Endothelial cell of umbilical vein (primary cell): ENCODE measurements at places on chromosomes 1 and 21.

GRCh38 chr21:43912500-43912899 is 47.5 kb downstream of the AGPAT3 start:
- DNase-seq: no peak

- peak; percentile 44 for DNase-seq
These were observed 773 bp downstream of the IFNGR2 start for GRCh38 chr21:33403786-33404585.

DNA sequence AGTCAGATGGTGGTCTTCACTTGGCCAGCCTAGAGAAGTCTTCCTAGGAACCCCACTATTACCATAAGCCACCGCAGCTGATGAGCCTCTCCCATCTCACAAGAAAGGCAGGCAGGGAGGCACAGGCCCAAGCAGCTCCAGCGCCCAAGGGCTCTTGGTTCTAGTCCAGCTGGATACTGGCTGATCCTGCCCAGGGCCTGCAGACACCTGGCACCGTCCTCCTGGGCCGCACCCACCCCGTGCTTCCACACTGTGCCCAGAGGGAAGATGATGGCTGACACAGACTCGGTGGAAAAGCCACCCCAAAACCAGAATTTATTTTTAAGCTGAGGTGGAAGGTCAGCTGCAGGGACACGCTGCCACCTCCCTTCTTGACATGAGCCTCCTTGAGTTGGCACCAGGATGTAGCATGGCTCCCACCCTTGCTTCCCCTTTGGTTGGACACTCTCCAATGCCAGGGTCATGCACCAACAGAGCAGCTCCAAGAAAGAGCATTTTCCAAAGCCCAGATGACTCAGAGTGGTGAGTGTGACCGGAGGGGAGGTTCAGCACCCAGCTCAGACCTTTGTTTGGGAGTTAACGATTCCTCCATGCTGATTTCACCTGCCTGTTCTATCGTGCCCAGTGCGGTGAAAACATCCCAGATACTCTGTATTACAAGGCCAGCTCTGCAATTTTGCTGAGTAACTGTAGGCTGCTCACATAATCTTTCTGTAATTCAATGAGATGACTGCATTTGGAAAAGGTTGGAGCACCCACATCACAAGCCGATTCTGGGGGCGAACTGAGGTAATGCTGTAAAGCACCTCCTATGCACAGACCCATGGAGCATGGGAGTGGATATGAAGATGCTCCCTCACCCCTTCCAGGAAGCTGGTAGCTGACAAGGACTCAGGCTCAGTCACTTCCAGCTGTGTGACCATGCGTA is 63.1 kb upstream of the SLC2A1 start:
- no peak for DNase-seq

DNA sequence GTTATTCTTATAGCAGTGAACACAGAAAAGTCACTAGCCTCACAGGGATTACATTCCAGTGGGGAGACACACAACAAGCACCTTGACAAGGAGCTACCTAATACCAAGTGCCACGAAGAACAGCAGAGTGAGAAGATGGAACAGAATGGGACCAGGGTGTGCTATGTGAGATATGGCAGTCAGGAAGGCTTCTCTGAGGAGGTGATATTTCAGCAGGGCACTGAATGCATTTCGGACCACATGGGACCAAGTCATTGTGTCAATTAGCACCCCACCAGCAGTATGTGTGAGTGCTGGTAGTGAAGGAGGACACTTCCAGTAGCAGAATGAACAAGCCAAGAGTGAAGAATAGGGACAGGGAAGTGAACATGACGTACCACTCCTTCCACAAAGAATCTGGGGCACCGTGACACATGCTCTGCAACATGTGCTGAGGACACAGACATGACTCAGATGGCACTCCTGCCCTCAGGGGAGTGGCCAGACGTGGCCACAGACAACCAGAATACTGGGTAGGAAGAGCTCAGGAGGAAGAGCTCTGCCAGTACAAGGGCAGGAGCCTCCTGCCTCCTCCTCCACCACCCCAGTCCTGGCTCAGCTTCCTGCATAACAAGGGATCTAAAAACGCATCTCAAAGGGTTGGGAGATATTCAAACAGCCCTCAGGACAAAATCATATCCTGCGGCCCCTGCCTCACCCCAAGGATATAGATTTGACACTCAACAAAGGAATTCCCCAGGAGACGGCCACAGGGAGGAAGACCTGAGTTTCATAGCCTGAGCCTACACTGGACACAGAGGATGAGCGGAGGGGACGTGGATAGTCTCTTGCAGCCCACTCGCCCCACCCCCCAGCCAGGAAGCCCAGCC is 102.5 kb downstream of the TRABD2B start:
- peak; percentile 17 for DNase-seq

- peak; percentile 31 for DNase-seq
These were observed 1.4 kb downstream of the DEPDC1 start for GRCh38 chr1:68495532-68495931.

DNA sequence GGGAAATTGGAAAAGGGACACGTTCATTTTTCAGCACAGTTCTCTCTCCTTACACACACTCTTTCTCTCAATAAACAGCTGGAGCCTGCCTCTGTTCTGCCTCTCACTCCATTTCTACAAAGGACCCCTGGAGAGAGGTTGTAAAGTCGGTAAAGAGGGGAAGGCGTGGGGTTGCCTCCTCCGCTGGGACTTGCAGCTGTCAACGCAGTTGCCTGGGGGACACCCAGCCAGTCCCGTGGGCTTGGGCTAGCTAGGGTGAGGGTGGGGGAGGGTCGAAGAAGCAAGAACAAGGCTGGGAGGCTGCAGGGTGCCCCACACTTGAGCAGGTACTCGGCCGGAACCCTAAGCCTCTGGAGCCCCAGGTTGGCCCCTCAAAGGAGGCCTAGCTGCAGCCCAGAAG is 27.6 kb downstream of the C1orf216 start:
- no peak for DNase-seq

DNA sequence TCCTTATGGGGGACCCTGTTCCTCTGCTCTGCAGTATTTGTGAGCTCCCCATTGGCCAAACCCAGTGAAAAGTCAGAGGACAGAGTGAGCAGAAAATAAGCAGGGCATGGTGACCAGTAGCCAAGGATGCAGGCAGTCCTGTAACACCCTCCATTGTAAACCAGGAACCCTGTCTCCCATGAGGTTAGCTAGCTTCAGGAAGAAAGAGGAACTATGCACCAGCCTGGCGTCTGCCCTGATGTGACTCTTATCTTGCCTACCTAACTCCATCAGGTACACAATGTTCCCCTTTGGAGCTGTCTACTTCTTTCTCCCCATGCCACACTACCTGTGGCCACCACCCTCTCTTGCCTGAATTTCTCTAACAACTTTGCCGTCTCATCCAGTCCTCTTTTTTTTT is 119.2 kb downstream of the LRIG2 start:
- no peak for DNase-seq

DNA sequence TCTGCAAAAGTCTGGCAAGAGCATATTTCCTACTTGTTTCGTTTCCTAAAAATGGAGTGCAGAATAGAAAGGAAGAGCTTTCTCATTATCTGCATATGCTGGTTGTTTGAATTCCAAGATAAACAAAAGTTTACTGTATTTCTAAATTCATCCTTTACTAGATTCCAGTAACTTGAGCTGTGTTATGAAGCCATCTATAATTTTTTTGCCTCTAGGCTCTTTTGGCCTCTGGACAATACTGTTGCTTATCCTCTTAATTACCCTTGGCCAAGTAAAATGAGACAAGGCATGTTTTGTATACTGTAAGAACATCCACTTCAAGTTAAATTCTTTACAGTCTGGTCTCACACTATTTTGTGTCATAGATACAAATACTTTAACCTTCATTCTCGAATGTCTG is 45.6 kb upstream of the HFM1 start:
- DNase-seq: no peak

DNA sequence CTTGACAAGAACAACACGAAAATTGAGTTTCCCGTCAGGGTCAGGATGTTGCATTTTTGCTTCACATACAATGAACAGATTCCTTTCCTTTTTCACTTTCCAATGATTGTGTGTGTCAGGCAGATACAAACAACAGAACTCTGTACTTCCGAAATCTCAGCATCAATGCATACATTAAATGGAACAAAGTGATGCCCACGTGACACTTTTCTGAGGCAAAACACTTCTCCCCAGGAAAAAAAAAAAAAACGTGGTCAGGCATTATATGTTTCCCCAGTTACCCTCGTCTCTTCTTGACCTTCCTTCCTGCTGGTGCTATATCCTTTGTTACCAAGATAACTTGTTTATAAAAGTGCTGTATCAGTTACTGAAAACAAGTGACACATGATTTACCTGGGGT is 181.8 kb downstream of the ZNF281 start:
- DNase-seq: peak; percentile 67

- DNase-seq: no peak
These were observed 147.0 kb upstream of the DNAH14 start for GRCh38 chr1:224782281-224783000.
